ENCODE measurements at places on chromosomes 16 and 17.

- no peak for DNase-seq
Measured at GRCh38 chr17:58054641-58055040, 28.6 kb upstream of the DYNLL2 start.

DNA sequence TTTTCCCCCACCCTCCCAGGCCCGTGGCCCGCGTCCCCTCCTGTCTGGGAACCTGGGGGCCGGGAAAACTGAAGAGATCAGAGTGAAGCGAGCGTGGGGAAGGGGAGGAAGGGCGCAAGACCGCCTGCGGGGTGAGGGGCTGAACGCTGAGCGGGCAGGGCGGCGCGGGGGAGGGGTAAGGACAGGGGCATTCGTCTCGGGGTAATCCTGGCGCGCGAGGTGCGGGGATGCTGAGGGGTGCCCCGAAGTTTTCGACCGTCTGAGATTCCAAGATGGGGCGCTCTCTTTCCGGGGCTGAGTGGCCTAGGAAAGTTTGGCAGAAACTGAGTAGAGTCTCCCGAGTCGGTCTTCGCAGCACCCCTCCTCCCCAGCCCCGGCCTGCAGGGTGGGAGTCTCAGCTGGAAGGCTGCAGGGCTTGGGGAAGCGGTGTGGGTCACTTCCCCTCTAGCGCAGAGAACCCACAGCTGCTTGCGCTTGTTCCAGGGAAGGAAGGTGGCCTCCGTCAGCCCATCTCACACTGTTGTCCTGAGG is 555 bp downstream of the TTYH2 start:
- DNase-seq, result no peak

DNA sequence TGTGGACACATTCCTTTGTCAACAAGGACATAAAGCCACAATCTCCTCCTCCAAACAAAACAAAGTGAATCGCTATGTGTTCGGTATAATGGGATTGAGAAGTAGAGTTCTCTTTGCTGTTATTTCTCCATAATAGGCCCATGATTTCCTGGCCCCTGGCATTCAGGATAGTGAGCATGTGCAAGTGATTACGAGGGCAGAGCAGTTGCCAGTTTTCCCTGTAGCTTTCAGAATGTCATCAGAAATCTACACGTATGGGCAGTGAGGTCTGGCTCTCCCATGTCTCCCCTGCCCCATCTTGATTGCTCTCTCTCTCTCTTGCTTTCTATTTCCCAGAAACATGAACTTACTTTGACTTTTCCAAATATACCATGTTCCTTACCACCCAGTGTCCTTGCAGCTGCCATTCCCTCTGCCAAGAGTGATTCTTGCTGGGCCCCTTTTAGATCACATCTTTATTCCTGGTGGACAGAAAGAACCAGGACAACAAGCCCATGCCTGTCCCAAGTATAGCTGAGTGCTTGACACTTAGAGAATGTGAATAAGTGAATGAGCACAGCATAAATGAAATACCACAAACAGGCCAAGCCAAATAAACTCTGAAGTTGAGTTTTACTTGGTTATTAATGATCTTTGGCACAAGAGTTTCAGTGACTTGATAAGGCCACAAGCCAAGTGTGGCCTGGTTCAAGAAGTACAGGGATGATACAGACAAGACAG is 273.1 kb downstream of the CDH13 start:
- no peak for DNase-seq

- DNase-seq, result no peak
Measured at GRCh38 chr16:2206780-2207433, 1.7 kb downstream of the MLST8 start.

DNA sequence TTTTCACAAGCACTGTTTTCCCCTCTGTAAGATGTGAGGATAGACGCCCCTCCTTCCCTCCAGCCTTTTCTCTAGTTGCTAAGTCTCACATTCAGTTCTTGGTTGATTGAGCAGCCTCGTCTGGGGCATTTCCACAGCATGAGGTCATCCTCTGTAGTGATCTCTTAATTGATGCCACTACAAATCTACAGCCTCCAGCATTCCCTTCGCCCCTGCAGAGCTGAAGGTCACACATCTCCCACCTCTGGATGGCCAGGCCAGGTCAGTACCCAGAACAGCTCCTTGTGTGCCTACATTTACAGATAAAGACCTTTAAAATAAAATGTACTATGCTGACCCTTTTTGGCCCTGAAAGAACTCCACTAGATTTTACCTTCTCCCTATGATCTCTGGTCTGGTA is 32.5 kb upstream of the CDH11 start:
- DNase-seq, result no peak

GRCh38 chr16:84598360-84598759 is 19.5 kb downstream of the COTL1 start:
- DNase-seq, result no peak

- no peak for DNase-seq
Measured at GRCh38 chr16:48445782-48446533, 60.7 kb upstream of the SIAH1 start.

- no peak for DNase-seq
Measured at GRCh38 chr17:57293077-57293476, 36.8 kb downstream of the MSI2 start.

GRCh38 chr17:48725004-48725287 is 2.0 kb downstream of the PRAC2 start:
- no peak for DNase-seq

GRCh38 chr17:58969156-58969555 is 137.5 kb downstream of the TRIM37 start:
- no peak for DNase-seq

DNA sequence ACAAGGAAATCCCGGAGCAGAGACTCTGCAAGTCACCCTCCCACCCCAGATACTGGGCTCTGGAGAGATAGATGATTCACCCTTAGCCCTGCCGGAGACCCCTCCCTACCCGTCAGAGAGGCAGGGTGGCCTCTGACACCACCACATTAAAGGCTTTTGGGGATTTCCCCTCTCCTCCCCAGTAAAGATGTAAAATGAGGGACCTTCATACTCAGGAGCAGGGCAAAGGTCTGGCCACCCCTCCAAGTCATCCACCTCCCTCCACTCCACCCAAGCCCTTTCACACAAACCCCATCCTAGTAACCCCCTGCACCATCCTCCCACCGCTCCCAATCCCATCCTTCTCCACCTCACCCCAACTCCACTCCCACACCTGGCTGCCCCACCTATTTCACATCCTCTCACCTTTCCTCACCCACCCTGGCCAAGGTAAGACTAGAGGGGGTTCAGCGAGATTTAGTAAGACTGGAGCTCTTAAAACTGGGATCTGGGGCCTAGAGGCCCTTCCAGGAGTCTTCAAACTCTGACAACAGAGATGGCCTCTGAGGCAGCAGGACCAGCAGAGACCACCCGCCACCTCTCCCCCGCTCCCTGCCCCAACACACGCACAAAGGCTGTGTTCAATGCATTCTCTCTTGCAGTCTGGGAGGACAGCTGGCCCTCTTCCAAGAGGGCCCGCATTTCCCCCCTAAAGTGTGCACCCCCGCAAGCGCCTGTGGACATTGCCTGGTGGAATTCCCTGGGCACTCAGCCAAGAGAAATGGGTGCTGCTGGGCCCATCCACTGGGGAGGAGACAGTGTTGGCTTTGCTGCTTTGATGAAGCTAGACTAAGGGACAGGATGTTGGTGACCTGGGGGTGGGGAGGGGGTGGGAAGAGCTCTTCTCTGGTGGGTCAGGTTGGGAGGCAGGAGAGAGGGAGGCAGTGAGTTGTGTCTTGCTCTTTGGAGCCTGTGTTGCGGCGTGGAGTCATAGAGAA is 1.1 kb downstream of the ABAT start:
- DNase-seq, result no peak

DNA sequence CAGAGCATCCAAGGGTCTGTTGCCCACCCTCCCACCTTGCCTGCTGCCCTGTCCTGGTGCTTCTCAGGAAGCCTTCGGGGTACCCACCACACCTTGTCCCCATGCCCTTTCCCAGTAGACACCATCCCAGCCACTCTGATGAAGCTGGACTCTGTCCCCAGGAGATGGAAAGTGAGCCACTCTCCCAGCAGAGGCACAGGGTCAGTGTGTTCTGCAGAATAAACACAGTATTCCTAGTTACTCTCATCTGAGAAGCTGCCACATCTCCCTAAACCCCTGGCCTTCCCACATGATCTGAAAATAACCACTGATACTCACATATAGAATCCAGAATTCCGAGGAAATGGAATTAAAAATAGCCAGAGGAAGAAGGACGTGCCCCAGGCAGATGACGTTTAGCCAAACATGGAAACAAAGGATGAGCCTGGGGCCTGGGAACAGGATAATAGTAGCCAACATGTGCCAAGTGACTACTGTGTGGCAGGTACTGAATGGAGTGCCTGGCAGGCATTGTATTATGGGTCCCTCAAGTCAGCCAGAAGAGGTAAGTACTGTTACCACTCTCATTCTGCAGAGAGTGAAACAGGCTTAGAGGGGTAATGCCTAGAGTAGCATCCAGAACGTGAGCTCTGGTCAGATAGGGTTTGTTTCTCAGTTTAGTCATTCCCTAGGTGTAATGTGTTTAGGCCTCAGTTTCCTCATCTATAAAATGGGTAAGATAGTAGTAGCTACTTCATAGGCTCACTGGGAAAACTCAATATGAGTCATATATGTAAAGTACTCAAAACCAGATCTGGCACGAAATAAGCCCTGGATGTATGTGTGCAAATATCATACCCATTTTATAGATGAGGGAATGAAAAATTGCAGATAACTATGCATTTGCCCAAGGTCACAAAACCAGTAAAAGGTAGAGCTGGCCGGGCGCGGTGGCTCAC is 20.8 kb upstream of the PEMT start:
- no peak for DNase-seq

DNA sequence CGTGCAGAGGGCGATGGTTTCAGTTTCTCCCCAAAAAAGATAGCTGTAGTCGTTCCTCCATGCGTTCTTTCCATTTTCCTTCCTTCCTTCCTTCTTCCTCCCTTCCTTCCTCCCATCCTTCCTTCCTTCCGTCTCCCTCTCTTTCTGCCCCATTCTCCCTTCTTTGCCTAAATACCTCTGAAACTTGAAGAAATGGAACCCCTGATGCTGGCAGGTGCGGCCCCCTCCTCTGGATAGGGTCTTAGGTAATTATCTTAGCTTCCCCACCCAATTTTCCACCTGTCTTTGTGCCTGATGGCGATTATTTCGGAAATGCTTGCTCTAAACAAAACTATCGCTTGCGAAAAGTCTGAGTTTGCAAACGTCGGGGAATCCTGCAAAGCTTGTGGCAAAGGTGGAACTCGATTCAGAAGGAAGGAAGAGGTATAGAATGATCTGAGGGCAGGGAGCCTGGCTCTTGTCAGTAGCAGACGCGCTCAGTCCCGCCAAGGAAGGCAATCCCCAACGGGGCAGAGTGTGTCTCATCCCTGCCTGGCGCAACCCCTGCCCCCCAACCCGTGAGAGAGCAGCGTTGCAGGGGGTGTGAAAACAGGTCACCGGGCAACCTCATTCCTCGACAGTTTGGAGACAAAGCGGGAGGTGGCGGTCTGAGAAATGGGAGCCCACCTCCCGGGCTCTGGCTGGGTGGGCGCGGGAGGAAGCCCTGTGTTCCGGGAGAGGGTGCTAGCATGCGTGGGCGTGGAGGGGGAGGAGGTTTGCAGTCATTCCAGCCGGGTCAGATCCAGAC is 2.9 kb upstream of the CBX8 start:
- no peak for DNase-seq

GRCh38 chr16:57563487-57563750 is 21.0 kb downstream of the ADGRG5 start:
- no peak for DNase-seq

DNA sequence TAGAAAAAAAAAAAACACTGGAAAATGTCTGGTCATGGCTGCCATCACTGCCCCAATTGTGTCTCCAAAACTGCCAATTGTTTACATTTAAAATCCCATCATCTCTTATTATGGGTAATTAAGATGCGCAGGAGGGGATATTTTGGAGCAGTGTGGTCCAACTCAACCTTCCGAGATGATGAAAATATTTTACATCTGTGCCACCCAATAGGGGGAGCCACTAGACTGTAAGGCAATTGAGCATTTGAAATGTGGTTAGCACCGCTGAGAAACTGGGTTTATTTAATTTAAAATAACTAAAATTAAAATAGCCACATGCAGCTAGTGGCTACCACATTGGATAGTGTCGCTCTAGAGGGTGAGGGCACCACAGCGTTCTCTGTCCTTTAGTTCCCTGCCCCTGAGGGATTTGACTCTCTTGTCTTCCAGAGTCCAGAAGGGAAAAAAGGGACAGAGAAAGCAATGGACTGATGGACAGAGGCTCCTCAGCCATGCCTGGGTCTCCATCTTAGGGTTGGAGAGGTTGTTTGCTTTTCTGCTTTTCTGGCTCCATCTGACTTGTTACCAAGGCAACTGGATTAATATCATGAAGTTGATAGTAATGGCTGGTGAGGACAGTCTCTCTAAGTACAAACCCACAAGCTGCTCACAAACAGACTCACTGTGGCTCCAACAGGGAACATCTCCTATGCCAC is 3.5 kb downstream of the MPO start:
- DNase-seq, result no peak

- DNase-seq, result peak; percentile 96
Measured at GRCh38 chr17:59707149-59707970, at the start of the genes PTRH2 and VMP1. Gene PTRH2 (minus strand): TSS chr17:59707430. CDS start chr17:59697978, 9,452 bp downstream. Gene VMP1 (plus strand): TSS chr17:59707654. CDS start chr17:59731447, 23,793 bp downstream.

DNA sequence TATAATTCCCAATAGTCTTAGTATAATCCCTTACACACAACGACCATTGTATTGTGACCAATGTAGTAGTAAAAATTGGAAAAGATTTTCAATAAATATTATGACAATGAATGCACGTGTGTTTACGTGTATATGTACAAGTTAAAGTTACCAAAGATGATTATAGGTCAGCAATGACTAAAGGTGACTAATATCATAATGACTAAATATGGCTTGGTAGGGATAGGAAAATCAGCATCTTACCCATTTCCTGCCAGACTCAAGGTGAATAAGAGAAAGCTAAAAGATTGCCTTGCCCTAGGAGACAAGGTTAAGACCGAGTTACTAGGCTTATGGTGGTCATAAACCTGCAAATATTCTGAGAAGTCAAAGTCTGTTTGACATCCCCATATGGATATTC is 34.4 kb downstream of the CPD start:
- DNase-seq, result no peak

- DNase-seq, result no peak
Measured at GRCh38 chr17:76027159-76027839, at the start of gene EVPL. Gene EVPL (minus strand): TSS chr17:76027306. CDS start chr17:76027198, 108 bp downstream.

DNA sequence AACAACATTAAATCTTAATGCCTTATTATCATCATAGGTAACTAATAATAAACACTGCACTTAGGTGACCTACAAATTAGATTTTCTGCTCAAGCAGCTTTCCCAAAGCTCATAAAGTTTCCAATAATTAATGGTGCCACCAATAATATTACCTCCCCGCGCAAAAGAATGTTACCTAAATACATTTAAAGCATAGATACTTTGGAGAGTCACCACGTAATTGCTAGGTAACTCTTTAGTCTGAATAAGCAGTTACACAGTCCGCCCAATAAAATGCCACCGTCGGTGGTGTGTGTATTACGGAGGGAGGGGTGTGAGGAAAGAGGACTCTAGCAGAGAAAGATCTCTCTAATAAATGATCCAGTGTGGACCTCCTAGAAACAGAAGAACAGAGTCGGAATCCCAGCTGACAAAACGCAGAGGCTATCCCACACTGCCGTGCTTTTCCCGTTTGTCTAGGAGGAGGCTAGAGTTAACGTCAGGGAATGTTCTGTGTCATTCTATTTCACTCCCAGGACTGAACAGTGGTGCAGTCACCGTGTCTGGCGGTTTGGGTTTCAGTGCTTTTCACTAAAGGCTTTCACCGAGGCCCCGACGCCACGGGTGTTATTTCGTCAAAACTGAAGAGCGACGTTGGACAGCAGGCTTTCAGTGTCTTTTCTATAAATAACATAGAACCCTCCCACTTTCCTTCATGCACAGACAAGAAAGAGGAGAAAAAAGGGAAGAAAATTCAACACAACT is 630 bp downstream of the RNFT1 start:
- DNase-seq, result peak; percentile 24
